ENCODE measurements at places on chromosomes 2 and 18.

DNA sequence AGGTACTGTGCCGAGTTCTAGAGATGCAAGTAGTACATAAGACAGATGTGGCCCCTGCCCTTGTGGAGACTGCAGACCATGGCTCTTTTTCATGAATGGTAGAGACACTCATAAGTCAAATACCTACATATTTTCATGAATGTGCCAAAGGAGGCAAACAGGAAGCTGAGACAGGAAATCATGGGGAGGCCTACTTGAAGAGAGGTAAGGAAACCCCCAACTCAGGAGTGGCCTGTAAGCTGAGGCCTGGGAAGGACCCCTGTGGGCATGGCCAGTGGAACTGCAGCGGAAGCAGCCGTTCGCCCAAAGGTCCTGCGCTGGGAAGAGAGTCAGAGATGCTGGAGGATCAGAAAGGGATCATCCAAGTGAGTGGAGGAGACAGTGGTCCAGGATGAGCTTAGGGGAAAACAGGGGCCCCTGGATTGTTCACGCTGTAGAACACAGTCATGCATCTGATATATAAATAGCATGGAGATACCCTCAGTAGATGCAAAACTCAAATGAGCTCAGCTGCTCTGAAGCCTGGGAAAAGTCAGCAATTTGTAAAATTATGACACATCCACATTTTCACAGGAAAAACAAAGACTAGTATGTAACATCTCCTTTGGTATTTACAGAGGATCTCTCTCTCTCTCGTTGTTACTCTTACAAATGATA is 228.9 kb downstream of the NEDD4L start:
- DNase-seq, result no peak

DNA sequence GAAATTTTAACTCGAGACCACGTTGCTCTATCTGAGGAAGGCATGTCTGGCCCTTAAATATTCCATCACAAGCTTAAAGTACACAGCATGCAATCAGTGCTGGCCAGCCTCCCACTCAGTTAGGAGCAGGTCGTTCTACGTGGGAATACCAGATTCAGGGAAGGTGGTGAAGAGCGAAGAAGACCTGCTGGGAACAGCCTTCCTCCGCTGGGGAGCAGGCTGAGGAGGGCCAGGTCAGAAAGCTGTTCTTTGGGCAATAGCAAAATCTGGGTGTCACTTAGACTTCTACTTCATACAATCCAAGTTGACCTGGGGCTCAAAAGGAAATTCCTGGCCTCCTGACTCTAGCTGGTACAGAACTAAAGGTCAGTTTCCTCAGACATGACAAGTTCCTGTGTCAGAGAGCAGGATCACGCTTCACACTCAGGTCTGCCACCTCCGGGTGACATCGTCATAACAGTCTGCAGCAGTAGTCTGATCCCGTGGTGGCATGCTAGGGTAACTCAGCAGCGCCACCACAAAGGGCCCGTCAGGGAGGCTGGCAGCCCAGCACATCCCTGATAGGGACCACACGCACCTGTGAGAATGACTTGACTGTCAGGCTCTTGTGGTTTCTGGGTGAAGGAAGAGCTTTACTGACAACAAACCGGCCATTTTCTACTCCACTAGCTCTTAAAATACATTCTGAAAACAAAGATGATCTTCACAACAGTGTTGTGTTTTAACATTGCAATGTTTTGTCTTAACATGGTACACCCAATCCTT is 35.2 kb upstream of the NAPG start:
- no peak for DNase-seq

GRCh38 chr18:43961722-43962121 is 684.4 kb upstream of the SYT4 start:
- no peak for DNase-seq

DNA sequence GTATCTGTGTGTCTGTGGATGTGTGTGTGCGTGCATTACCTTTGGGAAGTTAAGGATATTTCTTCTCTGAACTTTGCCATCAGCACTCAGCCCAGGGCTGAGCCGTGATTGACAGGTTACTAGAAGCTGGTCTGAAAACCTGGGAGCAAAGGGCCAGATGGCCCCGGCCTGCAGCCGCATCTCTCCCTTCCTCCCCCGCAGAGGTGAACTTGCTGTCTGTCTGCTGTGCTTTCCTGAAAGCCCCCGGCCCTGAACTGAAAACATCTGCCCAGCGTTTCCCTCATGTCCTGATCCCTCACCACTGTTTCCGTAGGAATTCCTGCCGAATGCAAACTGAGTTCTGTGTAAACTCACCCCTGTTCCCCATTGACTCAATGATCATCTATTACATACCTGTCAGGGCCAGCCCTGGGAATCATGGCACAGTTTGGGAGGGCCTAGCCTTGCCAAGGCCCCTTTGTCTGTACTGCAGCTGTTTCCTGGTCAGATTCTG is 45.8 kb downstream of the MYCN start:
- no peak for DNase-seq

GRCh38 chr2:20224716-20225293 is at the start of gene SDC1:
Gene SDC1, minus strand, starts transcription at chr2:20225130. Its CDS starts 263 bp downstream, at chr2:20224867.
- DNase-seq, result peak; percentile 33

DNA sequence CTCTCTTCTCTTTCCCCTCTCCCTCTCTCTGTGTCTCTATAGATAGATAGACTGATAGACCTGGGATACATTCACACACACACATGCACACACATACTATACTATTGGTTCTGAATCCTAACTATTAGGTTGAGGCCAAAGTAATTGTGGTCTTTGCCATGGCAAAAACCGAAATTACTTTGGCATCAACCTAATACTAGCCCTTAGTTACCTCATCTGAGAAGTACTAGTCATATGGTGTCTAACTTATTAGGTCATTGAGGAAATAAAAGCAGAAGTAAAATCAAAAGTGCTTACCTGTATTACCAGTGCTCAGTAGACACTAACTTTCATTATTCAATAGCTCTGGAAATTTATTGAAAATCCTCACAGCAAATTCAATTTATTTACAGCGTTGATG is 451.5 kb downstream of the EPHA4 start:
- DNase-seq, result no peak

DNA sequence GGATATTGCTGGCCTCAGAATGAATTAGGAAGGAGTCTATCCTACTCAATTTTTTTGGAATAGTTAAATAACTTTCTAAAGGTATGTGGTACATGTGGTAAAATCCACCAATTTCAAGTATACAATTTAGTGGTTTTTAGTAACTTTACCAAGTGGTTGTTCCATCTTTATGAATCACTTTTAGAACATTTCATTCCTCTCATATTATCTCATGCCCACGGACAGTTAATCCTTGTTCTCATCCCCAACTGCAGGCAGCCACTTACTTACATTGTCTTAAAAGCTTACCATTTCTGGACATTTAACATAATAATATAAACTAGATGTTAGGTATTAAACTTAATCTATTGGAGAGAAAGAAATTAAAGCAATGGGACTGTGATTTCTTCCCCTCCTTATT is 146.3 kb upstream of the ZC3H15 start:
- peak; percentile 32 for DNase-seq

GRCh38 chr2:186730609-186731008 is 36.7 kb downstream of the FAM171B start:
- DNase-seq, result no peak

- DNase-seq, result peak; percentile 19
Observed at GRCh38 chr2:289362-290089, 1.6 kb upstream of the ALKAL2 start.

DNA sequence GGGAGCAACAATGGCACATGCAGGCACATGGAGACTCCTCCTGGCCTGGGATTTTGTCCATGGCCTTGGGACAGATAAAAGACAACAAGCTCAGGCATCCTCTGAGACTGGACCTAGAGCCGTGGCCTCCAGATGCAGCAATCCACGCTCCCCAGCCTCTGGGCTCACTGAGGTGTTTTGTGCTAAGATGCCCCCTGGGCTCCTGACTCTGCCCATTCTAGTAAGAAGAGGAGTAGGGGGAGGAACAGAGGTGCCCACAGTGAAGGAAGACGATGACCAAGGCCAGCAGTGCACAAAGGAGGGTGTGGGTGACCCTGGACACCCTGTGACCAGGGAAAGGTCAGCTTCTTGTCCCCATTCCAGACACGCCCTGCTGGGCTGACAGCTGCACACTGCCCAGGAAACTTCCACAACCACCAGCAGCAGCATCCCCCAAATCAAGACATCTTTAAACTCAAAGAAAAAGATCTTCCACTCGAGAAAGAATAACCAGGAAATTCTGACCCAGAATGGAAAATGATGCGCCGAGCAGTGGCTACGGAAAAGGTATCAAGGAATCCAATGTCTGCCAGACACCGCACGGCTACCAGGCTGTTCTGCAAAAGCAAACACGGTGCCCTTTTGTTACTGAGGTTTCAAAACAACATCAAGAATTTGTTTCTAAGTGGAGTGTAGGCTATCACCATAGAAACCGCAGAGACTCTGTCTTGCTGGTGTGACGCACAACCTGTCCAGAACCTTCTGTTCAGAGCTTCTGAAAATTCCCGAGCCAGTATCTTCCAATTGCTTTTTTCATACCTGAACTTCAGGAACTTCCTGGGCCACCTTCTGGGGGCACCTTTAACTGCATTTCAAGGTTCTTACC is 65.5 kb downstream of the ZNF516 start:
- DNase-seq, result peak; percentile 37

GRCh38 chr18:6374935-6375529 is 39.7 kb downstream of the L3MBTL4 start:
- no peak for DNase-seq

GRCh38 chr2:179963626-179964025 is 43.5 kb downstream of the CWC22 start:
- peak; percentile 73 for DNase-seq

DNA sequence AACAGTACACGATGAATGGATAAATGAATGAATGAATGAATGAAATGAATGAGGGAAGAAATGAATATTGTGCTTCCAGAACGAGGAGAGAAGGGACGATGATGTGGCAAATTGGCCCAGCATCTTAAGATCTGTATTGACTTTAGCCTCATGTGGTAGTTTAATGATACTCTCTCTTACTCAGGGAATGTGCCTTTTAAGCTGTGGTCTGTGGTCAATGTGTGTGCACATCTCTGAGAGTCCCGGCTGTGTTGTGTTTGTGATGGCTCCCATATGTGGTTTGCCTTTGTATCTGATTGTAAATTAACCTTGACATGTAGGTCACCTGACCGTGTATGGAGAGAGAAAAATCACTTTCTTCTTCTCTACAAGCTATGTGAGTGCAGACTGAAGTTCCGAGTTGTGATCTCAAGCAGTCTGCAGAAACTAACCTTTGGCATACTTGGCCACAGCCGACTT is 91.2 kb downstream of the NEDD4L start:
- peak; percentile 87 for DNase-seq

GRCh38 chr2:240372101-240372500 is 63.4 kb upstream of the GPC1 start:
- no peak for DNase-seq

GRCh38 chr2:15901808-15902130 is 38.6 kb upstream of the MYCN start:
- no peak for DNase-seq

GRCh38 chr2:13616059-13616458 is 899.3 kb downstream of the TRIB2 start:
- no peak for DNase-seq

- peak; percentile 64 for DNase-seq
Observed at GRCh38 chr18:54254265-54254758, 15.0 kb upstream of the POLI start.

DNA sequence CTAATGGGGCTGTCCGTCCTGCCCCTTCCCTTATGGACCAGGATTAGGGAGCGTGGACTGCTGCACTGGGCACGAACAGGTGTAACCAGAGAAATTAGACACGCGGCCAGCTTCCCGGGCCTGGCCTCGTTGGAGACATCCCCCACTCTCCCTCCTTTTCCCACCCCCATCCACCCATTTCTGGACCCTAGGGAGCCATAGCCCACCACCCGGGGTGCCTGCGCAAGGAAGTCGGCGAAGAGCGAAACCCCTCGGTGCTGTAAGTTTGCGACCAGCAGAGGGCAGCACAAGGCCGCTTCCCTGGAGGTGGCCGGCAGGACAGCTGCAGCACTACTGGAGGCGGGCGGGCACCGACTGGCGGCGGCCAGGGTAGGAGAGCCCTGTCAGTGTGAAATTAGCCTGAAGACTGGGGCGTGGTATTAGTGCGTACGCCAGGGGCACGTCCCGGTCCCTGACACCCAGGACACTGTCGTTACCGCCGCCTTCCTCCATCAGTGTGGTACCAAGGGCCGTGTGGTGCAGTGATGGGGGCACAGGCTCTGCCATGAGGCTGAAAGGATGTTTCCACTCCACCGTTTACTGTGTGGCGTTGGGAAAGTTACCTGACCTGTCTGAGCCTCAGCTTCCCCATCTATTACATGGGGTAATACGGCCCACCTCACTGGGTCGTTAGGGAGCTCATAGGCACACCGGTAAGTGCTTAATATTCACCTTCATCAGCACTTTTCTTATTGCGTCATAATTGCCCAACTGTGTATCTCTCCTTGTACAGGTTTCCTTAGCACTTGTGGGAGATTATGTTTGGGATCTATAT is 36.0 kb upstream of the CD207 start:
- DNase-seq, result peak; percentile 69

GRCh38 chr18:40159141-40160017 is 1795.7 kb upstream of the PIK3C3 start:
- DNase-seq, result peak; percentile 63

DNA sequence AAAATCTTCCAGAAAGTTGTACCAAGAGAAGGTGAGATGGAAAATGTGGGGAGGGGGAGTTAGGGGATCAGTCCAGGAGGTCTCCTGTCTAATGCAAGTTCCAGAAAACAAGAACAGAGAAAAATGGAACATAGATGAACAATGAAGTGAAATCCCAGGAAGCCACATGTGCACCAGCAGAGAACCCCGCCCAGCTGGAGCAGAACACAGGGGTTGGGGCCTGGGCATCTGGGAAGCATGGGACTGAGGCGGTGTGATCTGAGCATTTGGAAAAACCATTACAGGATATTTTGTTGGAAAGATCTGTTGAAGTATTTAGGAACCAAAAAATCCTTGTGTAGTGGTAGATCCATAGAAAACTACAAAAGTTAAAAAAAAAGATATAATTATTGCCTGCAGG is 133.7 kb downstream of the INO80D start:
- DNase-seq, result no peak

GRCh38 chr2:135914485-135914884 is 38.2 kb upstream of the MCM6 start:
- peak; percentile 5 for DNase-seq

DNA sequence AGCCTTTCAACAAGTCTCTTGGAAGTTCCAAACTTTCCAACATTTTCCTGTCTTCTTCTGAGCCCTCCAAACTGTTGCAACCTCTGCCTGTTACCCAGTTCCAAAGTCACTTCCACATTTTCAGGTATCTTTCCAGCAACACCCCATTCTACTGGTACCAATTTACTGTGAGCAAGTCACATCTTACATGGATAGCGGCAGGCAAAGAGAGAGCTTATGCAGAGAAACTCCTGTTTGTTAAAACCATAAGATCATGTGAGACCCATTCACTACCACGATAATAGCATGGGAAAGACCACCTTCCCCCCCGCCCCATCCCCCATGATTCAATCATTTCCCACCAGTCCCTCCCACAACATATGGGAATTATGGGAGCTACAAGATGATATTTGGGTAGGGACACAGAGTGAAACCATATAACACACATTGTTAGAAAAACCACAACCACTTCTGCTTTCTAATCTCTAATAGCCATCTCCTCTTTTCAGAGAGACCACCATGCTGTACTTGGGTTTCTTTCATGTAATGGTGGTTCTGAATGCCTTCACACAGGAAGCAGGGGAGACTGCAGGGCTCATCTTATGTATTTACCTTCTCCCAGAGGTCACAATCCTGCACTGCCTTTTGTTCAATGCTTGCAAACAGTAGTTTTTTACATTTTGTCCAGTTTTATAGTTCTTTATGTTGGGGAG is 46.0 kb upstream of the CALCRL start:
- DNase-seq, result no peak

- DNase-seq, result no peak
Observed at GRCh38 chr18:2617401-2617998, 38.0 kb upstream of the SMCHD1 start.

Measured in fibroblast of mammary gland (primary cell).